H4 (cell line): ENCODE measurements at places on chromosomes 4 and X. TPM values are rescaled to one million over a fixed set of nuclear protein-coding genes. Genes with fewer than 3 reads are reported as not detected.

DNA sequence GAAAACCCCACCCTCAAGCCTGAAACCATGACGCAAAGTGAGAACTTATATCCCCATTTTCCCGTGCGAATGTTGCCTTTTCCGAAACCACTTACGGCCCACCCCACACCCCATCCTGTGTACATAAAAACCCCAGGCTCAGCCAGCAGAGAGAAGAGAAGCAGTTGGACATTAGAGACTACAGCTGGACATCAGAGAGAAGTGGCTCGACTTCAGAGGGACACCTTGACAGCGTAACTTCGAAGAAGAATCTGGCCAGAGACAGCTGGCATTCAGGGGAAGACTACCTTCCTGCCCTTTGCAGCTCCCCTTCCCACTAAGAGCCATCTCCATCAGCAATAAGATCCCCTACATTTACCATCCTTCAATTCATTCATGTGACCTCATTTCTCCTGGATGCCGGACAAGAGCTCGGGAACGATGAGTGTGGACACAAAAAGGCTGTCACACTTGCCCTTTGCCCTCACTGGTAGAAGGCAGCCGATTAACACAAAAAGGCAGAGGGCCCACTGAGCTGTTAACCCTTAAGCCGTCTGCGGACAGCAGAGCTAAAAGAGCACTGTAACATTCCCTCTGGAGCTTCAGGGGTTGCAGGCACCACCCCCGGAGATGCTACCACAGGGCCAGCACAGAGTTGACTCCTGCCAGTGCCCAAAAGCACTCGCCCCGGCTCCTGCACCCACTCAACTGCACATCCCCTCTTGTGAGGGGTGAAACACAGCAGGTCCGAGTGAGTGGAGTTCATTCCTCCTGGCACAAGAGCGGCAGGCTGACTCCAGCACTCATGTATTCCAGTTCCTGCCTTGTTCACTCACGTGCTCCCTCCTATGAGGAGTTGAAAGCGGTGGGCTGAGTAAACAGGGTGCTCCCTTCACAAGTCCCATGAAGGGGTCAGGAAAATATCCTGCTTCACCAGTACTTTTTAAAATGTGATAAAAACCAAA, 7.5 kb downstream of the CHM start:
- no peak for DNase-seq

GRCh38 chr4:139860435-139861024, 194.9 kb downstream of the MGST2 start:
- DNase-seq = no peak

- DNase-seq = peak; percentile 8
These were observed 2.5 kb upstream of the SOX3 start for GRCh38 chrX:140507223-140507981.

- no peak for DNase-seq
These were observed 2212.0 kb downstream of the PCDH7 start for GRCh38 chr4:32932156-32932555.

DNA sequence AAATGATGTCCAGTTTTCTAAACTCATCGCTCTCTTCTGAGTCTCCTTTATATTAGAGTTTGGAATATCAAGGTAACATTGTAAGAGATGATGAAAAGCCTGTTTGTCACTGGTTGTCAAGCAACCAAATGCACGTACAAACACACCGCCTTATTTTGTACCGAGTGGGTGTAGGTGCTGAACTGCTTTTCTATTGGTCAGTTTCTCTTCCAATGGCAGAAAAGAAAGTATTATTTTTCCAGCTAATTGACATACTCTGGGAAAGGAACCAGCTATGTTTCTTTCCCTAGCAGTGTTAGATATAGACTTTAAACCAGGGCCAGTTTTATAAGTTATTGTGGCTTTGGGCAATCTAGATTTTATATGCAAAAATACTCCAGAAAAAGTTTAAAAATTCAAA, 6.6 kb upstream of the PPM1K start:
- no peak for DNase-seq

DNA sequence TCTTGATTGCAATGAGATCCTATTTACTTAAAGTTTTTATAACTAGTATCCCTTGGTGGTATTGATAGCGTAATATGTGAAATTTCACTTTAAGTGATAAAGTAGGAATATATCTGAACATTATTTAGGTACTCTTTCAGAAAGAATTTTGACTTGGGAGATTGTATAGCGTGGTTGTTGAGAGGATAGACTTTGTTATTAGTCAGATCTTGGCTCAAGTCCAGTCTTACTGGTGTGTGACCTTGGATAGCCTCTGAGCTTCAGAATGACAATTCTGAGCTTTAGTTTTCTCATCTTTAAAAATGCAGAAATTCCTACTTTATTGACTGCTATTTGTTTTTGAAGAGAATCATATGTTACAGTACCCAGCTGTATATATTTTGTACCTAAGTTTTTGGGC, 32.6 kb downstream of the DCK start:
- DNase-seq = peak; percentile 69

DNA sequence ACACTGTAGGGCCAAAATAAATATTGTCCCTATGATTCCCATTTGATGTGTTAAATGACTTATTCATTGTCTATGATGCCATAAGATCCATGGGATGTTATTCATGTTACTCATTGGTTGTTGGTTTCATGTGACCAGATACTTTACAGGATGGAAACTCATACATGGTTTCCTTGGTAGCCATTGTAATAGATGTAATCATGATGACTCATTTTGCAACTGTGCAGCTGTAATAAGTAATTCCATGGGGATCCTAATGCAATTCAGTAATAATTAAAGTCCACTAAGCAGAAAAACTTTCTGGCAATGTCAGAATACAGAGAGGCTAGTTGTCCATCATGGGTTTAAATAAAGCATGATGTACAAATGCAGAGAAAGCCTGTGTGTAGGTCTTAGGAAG, 389.7 kb upstream of the NR3C2 start:
- DNase-seq = peak; percentile 48

- no peak for DNase-seq
These were observed 14.5 kb downstream of the SOD3 start for GRCh38 chr4:24809815-24810405.

DNA sequence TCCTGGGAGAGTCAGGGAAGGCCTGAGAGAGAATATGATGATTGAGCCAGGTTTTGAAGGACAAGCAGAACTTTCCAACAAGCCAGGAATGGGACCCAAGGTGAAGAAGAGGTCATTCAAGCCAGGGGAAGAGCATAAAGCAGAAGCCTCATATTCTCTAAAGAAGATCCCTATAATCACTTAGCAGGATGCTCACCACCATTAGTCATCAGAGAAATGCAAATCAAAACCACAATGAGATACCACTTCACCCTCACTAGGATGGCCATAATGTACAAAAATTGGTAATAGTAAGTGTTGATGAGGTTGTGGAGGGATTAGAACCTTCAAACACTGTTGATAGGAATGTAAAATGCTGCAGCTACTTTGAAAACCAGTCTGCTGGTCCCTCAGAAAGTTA, 20.5 kb upstream of the SUPT20HL1 start:
- no peak for DNase-seq

DNA sequence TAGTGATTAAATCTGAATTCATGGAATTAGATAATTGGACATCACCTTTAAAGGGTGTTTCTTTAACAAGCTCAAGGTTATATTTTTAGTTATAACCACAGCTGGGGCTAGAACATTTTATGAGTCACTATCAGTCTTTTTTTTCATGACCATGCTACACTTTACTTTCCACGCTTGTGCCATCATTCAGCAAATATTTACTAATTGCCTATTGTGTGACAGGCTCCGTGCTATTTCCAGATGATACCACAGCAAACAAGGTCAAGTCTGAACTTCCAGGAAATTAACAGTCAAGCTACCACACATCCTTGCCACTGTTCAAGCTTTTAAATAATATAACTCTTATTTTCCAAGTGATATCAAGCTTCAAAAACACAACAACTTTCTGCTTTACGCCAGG, 16.5 kb downstream of the SPANXN3 start:
- no peak for DNase-seq

DNA sequence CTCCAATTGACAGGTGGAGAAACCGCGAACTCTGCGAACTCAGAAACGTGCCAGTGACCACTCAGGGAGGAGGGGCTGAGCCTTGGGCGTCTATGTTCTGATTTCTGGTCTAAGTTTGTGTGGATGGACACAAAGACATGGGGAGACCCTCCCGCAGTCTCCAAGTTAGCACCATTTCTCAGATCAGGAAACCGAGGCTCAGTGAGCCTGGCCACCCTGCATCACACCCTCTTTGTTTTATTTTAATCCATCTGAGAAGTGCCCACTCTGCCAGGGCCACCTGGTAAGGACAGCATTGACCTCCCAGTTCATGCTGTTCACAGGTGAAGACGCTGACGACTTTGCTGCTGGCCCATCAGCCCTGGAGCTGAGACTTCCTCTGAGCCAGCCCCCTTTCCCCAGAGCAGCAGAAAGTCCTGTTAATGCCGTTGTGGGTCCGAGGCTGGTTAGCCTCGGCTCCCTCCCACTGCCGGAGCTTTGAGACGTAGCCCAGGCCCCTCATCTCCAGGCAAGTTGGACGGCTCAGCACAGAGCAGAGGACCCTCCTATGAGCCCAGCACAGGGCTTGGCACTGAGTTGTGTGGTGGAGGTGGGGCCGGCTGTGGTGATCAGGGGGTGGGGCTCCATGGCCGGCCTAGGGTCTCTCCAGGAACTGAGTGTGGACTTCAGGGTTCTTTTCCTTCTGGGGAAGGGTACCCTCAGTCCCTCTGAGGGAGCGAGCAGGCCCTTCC, 43.7 kb downstream of the PSAPL1 start:
- DNase-seq = no peak

GRCh38 chrX:51847463-51847862, 46.0 kb upstream of the MAGED1 start:
- no peak for DNase-seq

DNA sequence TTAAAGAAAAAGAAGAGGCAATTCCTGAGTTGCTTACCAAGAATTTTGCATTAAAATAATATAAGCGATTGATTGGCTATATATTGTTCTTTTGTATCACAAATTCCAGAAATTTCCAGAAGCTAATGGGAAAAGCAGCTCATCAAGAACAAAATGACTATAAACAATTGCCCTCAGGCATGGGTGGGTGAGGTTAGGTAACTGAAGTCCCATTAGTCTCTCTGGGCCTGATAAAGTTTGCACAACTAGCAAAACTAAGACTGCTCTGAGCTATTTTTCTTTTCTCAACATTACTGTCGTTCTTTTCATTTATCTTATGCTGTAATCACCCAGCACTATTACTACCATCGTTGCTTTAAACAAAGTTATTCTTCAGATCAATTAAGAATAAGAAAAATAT, 19.2 kb upstream of the BLTP1 start:
- DNase-seq = no peak

GRCh38 chr4:82136161-82136801, 237.5 kb downstream of the HNRNPD start:
- DNase-seq = no peak

GRCh38 chr4:14386196-14386595, 616.1 kb upstream of the CPEB2 start:
- no peak for DNase-seq

The MAGEB10 gene
- total RNA-seq = not detected in 2 replicates

The SSX4 gene
- total RNA-seq = not detected in 2 replicates

The LANCL3 gene
- total RNA-seq = 0.25 and 1.0 TPM in 2 replicates

The PCDH18 gene
- 78.9 and 106 TPM in 2 replicates for total RNA-seq

The HTATSF1 gene
- total RNA-seq = 47.6 and 58.8 TPM in 2 replicates

The SYP gene
- total RNA-seq = 0.19 TPM in 1 of 2 replicates, not detected in the other

The DAPP1 gene
- not detected in 2 replicates for total RNA-seq
